HCT116 (cell line): ENCODE measurements at places on chromosomes 1 and 21.
A peak's percentile ranks its signal among the peaks of the same experiment; 100 is the strongest.

- no peak for DNase-seq
These were observed 27.6 kb upstream of the CLDN14 start for GRCh38 chr21:36507397-36508018.

DNA sequence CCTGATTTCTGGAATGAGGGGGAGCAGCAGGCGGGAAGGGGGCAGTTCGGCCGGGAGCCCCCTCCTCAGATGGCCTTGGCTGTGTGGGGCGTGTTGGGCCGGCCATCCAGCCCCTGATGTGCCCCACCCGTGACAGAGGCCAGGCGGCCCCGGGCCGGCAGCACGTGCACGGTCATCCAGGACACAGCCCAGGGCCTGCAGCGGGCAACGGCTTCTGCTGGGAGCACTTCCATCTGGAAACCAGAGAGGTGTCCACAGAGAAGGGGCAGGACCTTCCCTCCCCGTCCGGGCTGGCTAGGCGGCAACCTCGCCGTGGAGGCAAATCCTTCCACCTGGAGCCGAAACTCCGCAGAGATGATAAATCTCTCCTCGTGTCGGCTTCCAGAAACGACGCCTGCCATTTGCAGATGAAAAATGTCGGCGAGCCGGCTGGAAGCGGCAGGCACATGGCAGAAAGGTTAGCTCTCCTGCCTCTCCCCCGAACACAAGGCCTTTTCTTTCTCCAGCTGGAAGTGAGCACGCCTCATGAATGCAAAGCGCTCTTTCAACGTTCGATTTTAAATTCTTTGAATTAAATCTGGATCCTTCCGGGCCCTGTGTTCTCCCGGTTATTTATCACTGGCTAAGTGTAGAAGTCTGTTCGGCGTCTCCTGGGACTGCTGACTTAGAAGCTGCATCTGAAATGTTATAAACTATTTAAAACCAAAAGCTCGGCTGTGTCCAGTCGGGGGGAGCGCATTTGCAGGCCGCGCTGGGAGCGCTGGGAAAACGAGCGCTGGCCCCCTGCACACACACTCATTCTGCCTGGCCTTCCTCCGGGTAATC lies 9.4 kb upstream of the ACTRT2 start:
- no peak for DNase-seq

- DNase-seq, result no peak
These were observed 81.8 kb downstream of the LAMC2 start for GRCh38 chr1:183267646-183268431.

DNA sequence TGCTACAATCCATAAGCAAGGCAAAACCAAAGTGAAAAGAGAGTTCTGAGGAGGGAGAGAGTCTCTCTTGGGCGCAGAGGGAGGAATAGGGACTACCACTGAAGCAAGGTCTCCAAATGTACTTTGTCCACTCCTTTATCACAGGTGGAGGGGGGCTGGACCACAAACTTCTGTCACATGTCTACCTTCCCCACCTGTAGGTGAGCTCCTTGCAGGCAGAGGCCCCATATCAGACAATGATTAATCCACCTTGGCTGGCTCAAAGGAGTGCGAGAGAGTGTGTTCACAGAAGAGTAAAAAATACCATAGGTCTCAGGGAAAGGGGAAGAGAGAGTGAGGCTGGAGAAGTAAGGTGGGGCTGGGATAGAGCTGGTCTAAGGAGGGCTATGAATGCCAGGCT lies 4.5 kb downstream of the BEND5 start:
- no peak for DNase-seq

- DNase-seq, result no peak
These were observed 50.3 kb upstream of the DENND1B start for GRCh38 chr1:197825541-197825940.

DNA sequence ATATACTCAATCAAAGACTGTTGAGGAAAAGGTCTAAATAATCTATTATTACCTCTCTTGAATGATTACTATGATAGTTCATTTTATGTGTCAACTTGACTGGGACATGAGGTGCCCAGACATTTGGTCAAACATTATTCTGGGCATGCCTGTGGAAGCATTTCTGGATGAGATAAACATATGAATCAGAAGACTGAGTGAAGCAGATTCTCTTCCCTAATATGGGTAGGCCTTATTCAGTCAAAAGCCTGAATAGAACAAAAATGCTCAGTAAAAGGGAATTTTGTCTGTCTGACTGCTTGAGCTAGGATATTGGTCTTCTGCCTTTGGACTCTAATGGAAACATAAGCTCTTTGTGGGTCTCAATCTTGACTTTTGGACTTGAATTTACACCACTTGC lies 73.3 kb upstream of the SOX13 start:
- no peak for DNase-seq

DNA sequence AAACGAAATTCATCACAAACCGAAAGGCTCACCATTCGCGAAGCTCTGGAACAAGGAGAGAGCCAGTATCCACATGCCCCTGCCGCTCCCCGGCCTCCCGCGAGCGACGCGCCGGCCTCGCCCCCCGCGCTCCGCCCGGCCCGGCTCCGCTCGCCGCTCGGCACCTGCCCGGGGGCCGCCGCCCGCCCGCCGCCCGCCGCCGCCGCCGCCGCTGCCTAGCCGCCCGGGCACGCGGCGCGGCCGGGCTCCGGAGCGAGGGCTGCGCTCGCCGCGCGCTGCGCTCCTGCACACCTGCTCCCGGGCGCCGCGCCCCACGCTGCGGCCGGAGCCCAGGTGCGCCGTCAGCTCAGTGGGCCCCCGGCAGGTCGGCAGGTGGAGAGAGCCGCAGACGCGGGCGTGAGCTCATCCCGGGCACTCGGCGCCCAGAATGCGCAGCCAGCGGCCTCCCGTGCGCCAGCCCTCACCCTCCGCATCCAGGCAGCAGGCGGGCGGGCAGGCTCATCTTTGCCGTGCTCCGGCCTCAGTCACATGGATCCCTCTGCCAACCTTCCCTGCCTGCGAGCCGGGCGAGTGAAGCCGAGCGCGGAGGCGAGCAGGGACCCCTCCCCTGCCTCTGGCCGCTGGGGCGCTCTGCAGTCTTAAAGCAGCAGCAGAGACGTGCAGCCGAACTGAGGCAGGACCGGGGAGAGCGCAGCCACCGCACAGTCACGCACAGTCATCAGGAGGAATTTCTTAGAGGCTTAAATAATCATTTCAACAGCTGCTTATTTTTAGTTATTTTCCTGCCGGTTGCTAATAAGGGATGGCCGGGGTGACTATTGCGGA lies at the start of gene DSCAM:
TSS of gene DSCAM (minus strand) at position 572 of the 825 bp plus-strand sequence. CDS start at position 75, 497 bp downstream.
- DNase-seq, result no peak

- DNase-seq, result no peak
These were observed 61.5 kb upstream of the WLS start for GRCh38 chr1:68293609-68294366.

DNA sequence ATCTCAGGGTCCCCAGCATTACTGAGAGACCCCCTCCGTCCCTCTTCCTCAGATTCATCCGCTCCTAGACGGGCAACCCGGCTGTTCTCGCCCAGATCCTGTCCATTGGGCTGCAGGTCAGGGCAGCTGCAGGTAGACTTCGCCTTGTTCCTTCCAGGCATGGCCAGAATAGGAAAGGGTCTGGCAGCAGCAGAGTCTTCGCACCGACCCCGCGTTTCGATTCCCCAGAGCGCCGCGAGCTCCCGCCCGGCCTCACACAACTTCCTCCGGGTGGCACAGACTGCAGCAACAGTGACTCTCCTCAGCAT lies 265 bp downstream of the NRDC start:
- DNase-seq, result no peak

- no peak for DNase-seq
These were observed 23.7 kb downstream of the VANGL1 start for GRCh38 chr1:115665319-115666096.

GRCh38 chr1:231779081-231779480 lies 152.5 kb downstream of the DISC1 start:
- no peak for DNase-seq

- no peak for DNase-seq
These were observed 115.6 kb upstream of the KIAA1614 start for GRCh38 chr1:180796897-180797640.

DNA sequence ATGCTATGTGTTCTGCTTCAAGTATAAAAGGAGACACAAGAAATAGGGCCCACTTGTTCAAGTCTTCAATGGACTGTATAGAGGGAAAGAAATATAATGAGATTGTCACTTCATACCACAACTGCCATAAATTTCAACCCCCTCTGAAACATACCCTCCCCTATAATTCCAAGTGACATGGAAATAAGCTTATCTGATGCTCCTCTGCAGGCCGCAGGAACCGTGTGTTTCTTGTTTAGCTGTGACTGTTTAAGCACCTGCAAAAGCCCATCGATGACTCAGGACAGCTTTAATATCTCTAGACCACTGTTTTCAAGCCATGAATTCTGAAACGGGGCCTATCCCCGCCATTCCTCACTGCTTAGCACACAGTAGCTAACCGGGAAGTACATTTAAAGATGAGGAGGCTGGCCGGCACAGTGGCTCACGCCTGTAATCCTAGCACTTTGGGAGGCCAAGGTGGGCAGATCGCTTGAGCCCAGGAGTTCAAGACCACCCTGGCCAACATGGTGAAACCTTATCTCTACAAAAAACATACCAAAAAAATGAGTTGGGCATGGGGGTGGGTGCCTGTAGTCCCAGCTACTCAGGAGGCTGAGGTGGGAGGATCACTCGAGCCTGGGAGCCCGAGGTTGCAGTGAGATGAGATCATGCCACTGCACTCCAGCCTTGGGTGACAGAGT lies 4.2 kb downstream of the HLCS start:
- DNase-seq, result no peak

DNA sequence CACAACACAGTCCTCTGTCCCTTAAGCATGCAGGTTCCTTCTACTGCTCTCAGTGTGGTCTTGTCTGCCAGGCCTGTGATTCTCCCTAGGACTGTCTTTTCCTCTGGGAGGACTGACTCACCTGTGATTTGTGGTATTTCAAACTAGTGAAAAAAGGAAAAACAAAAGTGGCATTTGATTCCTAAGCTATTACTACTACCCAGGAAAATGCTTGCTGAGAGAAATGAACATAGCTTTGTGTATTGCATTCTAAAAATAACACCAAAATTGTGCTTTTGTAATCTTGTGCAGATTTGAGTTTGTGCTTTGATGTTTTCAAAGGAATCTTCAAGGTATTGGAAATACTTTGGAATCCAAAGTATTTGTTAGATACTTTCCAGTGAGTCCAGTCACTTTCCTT lies 57.0 kb downstream of the GPR161 start:
- peak; percentile 56 for DNase-seq

- DNase-seq, result no peak
These were observed 430.0 kb upstream of the RUNX1 start for GRCh38 chr21:35479065-35479448.

DNA sequence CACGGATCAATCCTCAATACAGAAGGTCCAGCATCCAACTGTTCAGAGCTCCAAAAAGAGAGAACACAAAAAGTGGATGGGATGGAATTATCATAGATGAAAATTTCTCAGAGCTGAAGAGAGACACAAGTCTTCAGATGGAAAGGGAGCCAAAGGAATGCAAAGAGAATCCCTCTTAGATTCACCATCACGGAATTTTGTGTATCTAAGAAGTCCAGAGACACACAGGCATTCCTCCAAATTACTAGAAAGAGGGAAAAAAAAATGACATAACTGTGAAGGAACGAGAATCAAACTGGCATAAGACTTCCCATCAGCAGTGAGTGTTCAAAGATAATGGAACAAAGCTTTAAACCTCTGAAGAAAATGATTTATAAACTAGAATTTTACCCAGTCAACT lies 101.2 kb downstream of the ZSCAN20 start:
- no peak for DNase-seq

- DNase-seq, result no peak
These were observed 9.0 kb upstream of the FAM131C start for GRCh38 chr1:16082283-16083038.

DNA sequence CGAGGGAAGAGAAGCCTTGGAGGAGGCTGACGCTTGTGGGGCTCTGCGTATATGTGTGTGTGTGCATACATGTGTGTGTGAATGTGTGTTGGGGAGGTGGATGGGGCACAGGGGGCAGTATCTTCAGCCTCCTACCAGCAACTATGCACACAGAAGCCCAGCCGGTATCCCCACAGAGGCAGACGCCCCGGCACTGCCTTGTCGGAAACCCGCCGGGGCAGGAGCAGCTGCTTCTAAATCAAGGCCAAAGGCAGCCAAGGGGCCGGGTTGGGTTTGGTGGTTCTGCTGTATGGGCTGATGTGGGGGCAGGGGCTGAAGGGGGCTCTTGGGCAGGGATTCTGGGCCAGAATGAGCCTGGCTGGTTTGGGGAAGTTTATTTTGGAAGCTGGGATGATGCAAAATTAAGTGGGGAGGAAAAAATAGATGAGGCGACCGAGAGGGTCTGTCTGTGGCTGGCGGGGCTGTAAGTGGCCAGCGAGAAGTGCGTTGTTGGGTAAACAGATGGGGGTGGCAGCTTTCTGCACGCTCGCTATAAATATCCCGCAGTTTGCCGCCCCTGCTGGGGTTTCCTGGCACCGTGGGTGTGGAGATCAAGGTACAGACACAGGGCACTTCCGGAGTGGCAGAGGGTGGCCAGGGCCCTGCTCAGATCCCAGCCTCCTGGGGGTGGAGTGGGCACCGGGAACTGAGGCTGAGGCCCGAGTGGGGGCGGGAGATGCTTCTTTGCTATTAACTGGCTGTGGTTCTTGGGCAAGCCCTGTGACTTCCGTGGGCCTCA lies 11.0 kb upstream of the WNT4 start:
- DNase-seq, result no peak

DNA sequence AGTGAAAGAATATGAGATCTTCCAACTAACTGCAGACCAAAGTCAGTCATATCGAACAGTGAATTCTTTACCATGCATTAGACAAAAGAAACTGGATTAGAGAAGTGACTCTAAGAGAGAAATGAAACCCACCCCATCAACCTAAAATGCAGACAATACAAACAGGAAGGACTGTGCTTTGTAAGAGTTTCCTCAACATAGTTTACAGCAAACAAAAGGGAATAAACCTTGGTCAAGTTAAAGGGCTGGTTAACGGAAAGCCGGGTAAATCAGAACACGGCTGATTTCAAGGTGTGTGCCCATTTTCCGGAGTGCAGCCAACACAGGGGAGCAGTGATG lies 39.2 kb downstream of the SIPA1L2 start:
- DNase-seq, result no peak

- no peak for DNase-seq
These were observed 30.6 kb downstream of the RABIF start for GRCh38 chr1:202858331-202858730.

DNA sequence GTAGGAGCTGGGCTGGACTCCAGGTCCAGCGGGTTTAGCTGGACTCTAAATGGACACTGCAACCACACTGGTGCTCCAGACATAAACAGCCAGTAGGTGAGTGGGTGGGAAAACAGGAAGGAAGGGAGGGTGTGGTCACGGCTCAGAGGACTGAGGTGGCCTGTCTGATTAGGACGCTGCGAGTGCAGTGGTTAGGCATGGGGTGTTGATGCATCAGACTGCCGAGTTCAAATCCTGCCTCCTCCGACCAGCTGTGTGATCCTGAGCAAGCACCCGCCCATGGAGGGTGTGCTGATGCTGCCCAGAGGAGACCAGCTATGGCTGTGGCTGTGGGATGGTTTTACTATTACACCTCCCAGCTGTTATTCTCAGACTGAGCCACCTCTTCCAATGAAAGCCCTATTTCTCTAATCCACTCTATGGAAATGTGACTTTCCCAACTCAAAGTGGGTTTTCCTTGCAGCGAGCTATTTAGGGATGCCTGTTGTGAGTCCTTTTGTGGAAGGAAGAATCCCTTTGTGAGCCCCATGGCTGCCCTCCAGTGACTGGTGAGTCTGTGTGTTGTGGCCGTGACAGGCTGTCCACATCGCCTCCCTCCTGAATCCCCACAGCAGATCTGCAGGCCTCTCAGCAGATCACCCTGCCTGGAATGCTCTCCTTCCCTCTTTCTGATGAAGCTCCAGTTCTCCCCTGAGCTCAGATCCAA lies 56.6 kb upstream of the EDN2 start:
- DNase-seq, result no peak
